Fibroblast of the conjunctiva (primary cell): ENCODE measurements at places on chromosomes 13 and 19.

DNA sequence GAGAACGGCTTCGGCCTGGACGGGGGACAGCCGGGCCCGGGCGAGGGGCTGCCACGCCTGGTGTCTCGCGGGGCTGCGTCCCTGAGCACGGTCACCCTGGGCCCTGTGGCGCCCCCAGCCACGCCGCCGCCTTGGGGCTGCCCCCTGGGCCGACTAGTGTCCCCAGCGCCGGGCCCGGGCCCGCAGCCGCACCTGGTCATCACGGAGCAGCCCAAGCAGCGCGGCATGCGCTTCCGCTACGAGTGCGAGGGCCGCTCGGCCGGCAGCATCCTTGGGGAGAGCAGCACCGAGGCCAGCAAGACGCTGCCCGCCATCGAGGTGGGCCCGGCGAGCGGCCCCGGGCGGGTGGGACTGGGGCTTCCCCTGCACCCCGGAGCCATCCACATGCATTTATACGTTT lies 10.7 kb downstream of the RELB start:
- DNase-seq = no peak

DNA sequence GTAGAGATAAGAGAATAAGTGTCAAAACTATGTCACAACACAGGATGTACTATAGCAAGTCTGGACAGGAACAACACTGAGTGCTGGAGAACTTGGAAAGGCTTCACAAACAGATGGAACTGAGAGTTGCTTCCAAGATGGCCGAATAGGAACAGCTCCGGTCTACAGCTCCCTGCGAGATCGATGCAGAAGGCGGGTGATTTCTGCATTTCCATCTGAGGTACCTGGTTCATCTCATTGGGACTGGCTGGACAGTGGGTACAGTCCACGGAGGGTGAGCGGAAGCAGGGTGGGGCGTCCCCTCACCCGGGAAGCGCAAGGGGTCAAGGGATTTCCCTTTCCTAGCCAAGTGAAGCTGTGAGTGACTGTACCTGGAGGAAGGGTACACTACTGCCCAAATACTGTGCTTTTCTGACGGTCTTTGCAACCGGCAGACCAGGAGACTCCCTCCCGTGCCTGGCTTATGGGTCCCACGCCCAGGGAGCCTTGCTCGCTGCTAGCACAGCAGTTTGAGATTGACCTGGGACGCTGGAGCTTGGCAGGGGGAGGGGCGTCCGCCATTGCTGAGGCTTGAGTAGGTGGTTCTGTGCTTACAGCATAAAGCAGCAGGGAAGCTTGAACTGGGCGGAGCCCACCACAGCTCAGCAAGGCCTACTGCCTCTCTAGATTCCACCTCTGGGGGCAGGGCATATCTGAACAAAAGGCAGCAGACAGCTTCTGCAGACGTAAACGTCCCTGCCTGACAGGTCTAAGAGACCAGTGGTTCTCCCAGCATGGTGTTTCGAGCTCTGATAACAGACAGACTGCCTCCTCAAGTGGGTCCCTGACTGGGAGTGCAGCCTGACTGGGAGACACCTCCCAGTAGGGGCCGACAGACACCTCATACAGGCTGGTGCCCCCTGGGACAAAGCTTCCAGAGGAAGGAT lies 46.0 kb downstream of the USP12 start:
- no peak for DNase-seq

DNA sequence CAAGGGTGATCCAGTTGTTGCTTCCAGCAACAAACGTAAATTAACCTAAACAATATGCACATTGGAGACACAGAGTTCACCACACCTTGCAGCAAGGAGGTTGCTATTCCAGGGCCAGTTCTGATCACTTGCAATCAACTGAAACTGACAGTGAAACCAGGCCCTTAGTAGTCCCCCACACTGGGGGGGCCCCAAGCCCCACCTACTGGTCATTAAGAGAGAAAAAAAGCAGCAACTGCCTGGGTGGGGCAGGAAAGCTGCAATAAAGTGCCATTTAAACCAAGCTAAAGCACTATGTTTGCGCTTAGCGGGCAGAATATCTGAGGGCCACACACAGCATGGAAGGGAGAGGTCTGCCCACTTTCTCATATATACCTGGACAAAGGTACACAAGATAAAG lies 51.5 kb downstream of the ATP7B start:
- no peak for DNase-seq

GRCh38 chr13:109918179-109918711 lies 131.9 kb upstream of the IRS2 start:
- DNase-seq = no peak

GRCh38 chr13:73765651-73766384 lies 368.4 kb downstream of the KLF12 start:
- no peak for DNase-seq

GRCh38 chr13:66940113-66940512 lies 290.0 kb downstream of the PCDH9 start:
- no peak for DNase-seq

DNA sequence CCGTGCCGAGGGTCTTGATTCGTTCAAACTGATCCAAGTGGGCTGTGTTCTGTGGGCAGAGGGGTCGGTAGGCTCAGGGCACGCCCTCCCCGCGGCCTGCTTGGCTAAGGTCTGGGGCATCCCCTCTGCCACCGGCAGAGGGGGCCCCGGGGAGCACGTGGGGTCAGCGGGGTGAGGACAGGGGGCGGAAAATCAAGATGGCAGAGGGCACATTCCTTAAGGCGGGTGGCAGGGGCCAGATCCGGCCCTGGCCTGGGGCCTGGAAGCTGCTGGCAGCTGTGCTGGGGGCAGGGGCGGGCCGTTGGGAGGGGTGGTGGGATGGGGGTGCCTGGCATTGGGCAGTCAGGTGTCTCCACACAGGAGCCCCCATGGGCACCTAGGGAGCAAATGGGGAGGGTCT lies 10.7 kb downstream of the PRKACA start:
- DNase-seq = no peak

DNA sequence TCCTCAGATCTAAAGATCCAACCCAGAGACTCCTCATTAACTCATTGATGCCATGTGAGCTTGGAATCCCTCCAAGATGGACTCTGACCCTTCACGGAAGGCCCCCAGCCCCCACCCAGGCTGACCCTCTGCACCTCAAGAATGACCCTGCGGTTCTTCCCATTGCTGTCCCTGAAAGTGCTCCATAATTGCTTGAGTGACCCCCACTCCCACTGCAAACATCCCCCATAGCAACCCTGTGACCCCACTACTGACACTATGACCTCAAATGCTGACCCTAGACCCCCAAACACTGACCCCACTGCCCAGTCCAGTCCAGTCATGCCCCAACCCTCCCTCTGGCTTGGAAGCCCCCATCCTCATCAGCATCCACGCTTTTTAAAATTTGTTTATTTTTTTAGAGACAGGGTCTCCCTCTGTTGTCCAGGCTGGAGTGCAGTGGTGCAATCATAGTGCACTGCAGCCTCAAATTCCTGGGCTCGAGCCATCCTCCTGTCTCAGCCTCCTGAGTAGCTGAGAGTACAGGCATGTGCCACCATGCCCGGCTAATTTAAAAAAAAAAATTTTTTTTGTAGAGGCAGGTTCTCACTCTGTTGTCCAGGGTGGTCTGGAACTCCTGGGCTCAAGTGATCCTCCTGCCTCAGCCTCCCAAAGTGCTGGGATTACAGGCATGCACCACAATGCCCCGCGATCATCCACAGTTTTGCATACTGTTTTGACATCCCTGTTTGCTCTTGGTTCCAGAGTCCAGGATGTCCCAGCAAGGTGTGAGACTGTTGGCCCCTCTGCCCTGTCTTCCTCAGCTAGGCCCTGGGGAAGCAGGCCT lies 855 bp downstream of the LYL1 start:
- DNase-seq = no peak

DNA sequence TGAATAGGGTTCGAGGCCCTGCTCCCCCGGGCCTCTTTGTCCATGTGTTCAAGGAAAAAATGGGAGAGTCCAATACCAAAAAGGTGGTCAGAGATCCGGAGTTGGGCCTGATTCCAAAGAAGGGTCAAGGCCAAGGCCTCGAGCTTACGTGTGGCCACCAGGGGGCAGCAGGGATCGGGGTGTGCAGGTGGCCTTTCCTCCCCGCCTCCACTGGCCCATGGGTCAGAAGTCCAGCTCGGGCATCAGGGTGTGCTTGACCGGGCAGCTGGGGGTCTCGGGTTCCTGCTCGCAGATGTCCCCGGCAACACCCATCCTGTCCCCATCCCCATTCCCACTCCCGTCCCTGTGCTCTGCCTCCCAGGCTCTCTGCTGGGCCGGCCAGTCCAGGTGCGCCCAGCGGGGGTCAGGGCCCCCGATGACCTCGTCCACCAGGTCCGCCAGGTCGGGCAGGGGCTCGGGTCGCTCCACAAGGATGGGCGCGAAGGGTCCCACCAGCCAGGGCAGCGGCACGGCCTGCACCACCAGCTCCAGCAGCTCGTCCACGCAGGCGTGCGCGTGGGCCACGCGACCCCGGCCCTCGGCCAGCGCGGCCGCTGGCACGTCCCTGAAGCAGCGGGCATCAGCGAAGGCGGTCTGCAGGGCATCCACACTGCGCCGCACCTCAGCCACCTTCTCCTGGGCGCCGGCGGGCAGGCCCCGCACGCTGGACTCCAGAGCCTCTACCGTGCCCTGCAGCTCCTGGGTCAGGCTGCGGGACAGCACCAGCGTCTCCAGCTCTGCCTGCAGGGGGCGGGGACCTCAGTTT lies 5.2 kb upstream of the PLIN4 start:
- DNase-seq = peak; percentile 30

- no peak for DNase-seq
These were observed 24.6 kb upstream of the ZNF431 start for GRCh38 chr19:21117041-21117907.

DNA sequence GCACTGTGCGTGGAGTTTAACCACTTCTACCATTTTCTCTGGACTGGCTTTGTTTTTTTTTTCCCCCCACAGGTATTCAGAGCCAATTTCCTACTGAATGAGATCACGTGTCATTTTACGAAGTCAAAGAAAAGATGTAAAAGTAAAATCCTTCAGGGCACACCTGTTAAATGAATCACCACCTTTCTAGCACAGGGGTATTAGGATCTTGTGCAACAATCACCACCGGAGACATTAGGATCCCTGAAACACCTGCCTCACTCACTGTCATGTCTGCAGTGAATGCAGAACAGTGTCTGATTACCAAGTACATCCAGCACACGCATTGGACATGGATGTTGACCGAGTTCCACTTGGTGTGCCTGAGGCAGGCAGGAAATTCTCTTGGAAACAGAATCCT lies 17.2 kb downstream of the BRD4 start:
- no peak for DNase-seq

- peak; percentile 62 for DNase-seq
These were observed 110.8 kb downstream of the DLEU7 start for GRCh38 chr13:50732712-50733111.

GRCh38 chr19:17718550-17718946 lies 732 bp upstream of the MAP1S start:
- no peak for DNase-seq

DNA sequence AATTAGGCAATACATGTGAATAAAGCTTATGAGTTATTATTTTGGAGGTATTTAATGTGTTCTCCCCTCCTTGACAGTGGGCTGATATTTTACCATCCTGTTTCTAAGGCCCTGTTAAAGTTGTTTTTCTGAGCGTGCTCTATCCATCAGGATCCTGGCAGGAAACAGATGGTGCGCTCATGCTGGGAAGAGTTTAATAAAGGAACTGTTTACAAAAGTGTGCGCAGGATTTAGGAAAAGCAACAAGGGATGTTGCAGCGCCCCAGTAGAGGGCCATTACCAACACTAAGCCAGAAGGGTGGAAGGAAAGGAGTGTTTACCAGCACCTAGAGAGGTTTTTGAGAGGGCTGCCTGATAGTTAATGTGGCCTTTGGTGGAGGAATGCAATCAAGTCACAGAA lies 374.5 kb downstream of the KCNRG start:
- DNase-seq = no peak

- no peak for DNase-seq
These were observed 26.7 kb upstream of the NANOS3 start for GRCh38 chr19:13849991-13850909.

DNA sequence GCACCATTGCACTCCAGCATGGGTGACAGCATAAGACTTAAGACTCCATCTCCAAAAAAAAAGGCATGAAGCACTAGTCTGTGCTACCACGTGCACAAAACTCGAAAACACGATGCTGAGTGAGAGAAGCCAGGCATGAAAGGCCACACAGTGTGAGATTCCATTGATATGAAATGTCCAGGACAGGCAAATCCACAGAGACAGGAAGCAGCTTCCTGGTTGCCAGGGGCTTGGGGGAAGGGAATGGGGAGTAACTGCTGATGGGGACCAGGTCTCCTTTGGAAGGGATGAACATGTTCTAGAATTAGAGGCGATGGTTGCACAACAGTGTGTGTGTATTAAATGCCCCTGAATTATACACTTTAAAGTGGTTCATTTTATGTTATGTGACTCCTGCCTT lies 15.9 kb upstream of the JUND start:
- DNase-seq = no peak

DNA sequence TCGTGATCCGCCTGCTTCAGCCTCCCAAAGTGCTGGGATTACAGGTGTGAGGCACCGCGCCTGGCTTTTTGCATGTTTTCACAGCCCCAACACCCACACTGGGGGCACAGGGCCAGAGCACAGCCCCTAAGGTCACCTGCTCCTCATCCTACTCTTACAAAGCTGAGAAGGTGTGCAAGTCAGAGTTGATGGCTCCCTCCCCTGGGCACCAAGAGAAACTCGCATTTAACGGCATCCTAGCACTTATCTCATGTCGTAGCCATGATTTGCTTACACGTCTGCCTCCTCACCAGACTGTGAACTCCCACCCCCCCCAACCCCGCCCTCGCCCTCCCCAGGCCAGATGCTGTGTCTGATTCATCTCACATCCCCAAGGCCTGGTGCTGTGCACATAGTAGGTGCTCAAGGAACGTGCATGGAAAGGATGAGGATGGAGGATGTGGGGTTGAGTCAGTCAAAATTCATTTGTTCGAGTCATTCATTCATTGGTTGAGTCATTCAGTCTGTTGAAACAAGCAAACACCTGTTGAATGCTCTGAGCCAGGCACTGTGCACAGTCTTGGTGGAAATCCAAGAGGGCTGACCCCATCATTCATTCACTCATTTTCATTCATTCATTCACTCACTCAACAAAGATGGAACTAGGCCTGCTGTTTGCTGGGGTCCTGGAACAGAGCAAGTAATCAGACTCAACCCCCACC lies 11.3 kb downstream of the SHANK1 start:
- DNase-seq = no peak

- no peak for DNase-seq
These were observed 615.4 kb upstream of the MIR17HG start for GRCh38 chr13:90732049-90732448.
